ENCODE measurements at places on chromosomes 4 and X.

DNA sequence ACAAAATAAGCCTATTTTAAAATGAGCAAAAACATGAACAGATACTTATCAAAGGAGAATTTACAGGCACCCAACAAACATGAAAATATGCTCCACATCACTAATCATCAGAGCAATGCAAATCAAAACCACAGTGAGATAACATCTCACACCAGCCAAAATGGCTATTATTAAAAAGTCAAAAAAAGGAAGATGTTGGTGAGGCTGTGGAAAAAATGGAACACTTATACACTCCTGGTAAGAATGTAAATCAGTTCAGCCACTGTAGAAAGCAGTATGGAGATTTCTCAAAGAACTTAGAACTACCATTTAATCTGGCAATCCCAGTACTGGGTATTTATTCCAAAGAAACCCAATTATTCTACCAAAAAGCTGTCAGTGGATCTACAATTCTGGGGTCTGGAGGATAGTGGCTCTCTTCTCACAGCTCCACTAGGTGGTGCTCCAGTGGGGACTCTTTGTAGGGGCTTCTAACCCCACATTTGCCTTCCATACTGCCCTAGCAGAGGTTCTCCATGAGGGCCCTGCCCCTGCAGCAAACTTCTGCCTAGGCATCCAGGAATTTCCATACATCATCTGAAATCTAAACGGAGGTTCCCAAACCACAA, 9.1 kb upstream of the ZNF732 start:
- DNase-seq = no peak

- no peak for DNase-seq
Observed at GRCh38 chrX:23820235-23820782, 37.3 kb downstream of the SAT1 start.

- peak; percentile 46 for DNase-seq
Observed at GRCh38 chr4:82865592-82865991, 25.4 kb downstream of the SEC31A start.

- DNase-seq = no peak
Observed at GRCh38 chr4:86558797-86559196, 35.3 kb upstream of the PTPN13 start.

DNA sequence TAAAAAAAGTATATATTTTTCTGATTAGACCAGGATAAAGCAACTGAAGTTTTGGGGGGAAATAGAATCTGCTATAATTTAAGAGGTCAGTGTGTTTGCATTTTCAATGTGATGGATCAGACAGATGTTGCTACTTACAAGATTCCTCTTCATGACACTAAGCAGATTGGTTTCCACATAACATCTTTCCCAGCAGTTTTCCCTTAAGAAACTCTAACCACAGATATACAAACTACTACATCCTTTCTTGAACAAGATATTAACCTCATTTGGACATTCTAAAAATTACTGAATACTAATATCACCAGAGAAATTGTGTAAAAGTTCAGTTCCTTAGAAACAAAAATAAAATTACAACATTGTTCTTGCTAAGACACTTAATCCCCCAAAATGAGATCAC, 106.7 kb upstream of the GUCY1A1 start:
- no peak for DNase-seq

GRCh38 chrX:70485466-70485865, 40.8 kb downstream of the DLG3 start:
- DNase-seq = no peak

DNA sequence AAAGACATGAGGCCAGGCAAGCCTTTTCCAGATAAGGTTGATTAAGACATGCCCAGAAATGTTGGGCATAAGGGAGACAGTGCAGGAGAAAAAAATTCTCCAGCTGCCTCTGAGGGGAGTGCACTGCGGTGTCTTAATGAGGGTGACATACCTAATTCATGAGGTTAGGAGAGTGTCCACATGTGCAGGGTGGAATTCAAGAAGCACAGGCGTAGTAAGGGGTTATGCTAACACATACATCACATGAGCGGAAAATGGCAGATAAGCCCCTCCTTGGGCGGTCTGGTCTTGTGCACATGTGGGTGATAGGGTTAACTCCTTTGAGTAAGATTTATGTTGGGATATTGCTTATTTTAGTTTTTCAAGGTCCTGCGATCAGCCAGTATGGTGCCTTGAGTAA, 122.4 kb downstream of the PHKA2 start:
- DNase-seq = no peak

- DNase-seq = no peak
Observed at GRCh38 chr4:68319040-68319439, 30.9 kb downstream of the YTHDC1 start.

All from activated naive CD4-positive, alpha-beta T cell treated with anti-CD3 and anti-CD28 coated beads, Interleukin-2, amount 10 ng/mL, durations not matched to agents 7 days and 5 days (primary cell).